MG63 (cell line): ENCODE measurements at places on chromosomes 1 and 21. TPM values are rescaled to one million over a fixed set of nuclear protein-coding genes. Genes with fewer than 3 reads are reported as not detected.

GRCh38 chr21:33127154-33127867, 57.4 kb downstream of the OLIG1 start:
- DNase-seq: peak; percentile 54

DNA sequence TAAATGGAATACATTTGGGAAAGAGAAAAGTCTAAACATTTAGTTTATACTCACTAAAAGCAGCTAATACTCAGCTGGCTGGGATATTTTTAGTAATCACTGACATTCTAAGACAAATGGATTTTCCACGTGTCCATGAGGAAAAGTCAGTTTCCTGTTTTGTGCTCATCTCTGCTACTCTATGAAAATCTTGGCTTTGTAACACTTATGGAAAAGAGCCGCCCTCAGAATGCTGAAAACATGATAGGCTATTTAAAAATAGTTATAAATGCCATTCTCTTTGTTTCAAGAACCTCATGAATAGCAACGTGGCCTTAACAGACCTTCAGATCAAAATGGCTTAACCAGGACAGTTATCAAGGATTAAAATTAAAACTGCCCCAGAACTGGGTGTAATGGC, 29.9 kb downstream of the MRAP start:
- DNase-seq: no peak

GRCh38 chr1:80375662-80376061, 1369.1 kb upstream of the ADGRL4 start:
- peak; percentile 11 for DNase-seq

The RGS13 gene
- total RNA-seq: not detected in 2 replicates

- peak; percentile 62 for DNase-seq
Measured at GRCh38 chr1:31745096-31745945, 18.8 kb downstream of the ADGRB2 start.

GRCh38 chr1:229862017-229862774, 204.8 kb upstream of the GALNT2 start:
- DNase-seq: no peak

The ATP1A4 gene
- total RNA-seq: not detected in 2 replicates

GRCh38 chr21:29025328-29025713, 853 bp downstream of the USP16 start:
- no peak for DNase-seq

- DNase-seq: no peak
Measured at GRCh38 chr1:61724506-61724812, 482 bp downstream of the TM2D1 start.

The MTARC1 gene
- total RNA-seq: 0.26 TPM in 1 of 2 replicates, not detected in the other

DNA sequence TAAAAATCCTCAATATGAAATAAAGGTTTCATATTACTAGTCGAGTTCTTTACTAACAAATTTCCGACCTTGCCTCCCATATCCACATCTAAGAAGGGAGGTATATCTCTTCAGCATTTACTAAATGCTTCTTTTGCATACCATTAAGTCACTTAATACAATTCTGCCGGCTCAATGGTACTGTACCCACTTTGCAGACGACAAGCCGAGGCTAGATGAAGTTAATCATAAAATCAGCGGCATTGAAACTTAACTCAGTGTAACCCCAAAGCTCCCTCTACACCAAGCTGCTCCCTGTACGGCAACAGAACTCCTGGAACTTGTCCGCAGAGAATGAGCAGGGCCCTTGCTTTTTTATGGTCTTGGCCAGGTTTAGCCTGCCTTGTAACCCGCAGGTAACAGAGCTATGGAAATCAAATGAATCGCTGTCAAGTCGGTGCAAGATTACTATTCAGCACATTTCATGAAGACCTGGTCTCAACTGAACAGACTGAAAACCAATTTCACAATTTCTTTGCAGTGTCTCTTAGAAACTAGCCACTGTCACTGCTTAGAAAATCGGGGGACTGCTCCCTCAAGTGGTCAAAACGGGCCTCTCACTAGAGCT, 738 bp downstream of the INTS7 start:
- peak; percentile 8 for DNase-seq

The GPR52 gene
- not detected in 2 replicates for total RNA-seq

GRCh38 chr1:200973937-200974657, 49.4 kb downstream of the KIF21B start:
- no peak for DNase-seq

DNA sequence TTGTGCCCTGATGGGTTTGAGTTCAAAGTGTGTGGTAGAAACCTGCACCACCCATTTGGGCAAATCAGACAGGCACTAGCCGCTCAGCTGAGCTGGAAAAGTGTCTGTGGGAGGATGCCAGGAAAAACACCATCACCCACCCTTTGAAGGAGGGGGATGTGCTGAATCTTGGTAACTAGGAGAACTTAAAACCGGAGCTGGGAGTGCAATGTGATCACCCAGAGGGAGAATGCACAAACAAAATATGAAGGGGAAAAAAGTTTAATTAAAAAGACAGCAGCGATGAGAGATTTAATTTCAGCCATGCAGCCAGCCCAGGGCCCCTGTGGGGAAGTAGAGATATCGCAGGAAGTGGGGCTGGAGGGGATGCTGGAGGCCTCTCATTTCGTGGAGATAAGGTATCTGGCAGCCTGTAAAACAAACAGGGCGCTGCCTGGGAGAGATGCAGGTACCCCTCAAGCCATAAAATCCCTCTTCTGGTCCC, 86.8 kb upstream of the BCAR3 start:
- DNase-seq: no peak

The TDRD5 gene
- not detected in 2 replicates for total RNA-seq

The CD244 gene
- total RNA-seq: not detected in 2 replicates

DNA sequence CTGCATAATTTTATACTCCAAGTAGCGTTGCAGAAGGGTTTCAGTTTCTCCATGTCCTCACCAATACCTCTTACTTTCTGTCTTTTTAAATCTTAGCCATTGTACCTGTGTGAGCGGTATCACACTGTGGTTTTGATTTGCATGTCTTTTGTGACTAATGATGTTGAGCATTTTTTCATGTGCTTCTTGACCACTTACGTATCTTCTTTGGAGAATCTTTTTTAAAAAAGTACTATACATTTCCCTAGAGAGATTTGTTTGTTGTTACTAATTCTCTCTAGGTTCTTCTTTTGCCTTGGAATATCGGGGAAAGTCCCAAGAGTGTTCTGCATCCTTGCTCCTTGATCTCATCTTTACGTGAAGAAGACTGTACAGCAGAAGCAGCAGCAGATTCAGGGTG, 81.8 kb upstream of the WARS2 start:
- no peak for DNase-seq

DNA sequence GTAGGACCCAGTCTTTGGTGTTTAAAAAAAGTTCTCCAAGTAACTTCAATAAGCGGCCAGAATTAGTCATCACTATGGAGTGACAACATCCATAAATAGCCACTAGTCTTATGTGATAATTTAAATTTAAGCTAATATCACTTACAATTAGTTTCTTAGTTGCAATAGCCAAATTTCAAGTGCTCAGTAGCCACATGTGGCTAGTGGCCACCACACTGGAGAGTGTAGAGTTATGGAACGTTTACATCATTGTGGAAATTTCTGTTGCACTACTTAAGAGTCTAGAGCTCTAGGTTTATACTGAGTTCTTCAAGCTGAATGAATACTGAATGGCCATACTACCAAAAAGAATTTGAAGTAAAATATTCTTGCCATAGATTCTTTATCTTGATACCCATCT, 121.1 kb downstream of the RUNX1 start:
- no peak for DNase-seq

- no peak for DNase-seq
Measured at GRCh38 chr1:155698382-155699038, 9.6 kb downstream of the DAP3 start.

GRCh38 chr1:61056573-61057439, 25.6 kb upstream of the NFIA start:
- DNase-seq: peak; percentile 17

GRCh38 chr1:40606978-40607377, 58.5 kb downstream of the RIMS3 start:
- no peak for DNase-seq

The SLC1A7 gene
- total RNA-seq: not detected in 2 replicates

DNA sequence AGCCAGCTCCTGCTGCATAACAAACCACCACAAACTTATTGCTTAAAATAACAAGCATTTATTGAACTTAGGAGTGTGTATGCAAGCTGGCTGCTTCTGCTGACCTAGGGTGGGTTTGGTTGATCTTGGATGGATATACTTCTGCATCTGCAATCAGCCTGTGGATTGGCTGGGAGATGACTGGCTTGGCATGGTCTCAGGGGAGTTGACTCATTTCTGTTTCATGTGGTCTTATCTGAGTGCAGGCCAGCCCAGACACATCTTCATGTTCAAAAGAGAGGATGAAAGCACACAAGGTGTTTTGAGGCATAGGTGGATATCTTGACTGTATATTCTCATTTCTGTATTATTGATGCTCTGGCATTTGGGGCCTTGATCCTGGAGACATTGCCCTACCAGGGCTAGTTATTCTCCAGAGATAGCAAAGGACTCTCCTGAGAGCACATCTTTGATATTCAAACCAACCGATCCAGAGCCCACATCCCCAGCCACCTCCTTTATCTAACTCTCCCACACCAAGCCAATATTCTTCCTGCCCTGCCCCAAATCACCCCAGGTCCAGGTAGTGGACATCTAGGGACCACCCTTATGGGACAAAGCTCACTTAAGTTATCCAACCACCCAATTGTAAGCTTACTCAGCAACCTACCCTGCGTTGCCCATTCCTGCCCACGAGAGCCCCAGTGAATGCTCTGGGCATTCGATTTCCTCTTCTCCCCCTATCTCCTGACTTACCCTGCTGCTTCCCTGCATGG, 350.8 kb downstream of the PTPRU start:
- peak; percentile 39 for DNase-seq

The SMIM1 gene
- not detected in 2 replicates for total RNA-seq

The AKNAD1 gene
- total RNA-seq: not detected in 2 replicates

- no peak for DNase-seq
Measured at GRCh38 chr21:38469642-38470041, 28.6 kb downstream of the ERG start.

The SORT1 gene
- total RNA-seq: 0.07 and 0.46 TPM in 2 replicates

- no peak for DNase-seq
Measured at GRCh38 chr21:26550326-26550725, 22.8 kb downstream of the CYYR1 start.

GRCh38 chr1:203619091-203619780, 7.4 kb upstream of the ATP2B4 start:
- no peak for DNase-seq

GRCh38 chr1:43764581-43764980, 57.2 kb downstream of the ST3GAL3 start:
- DNase-seq: no peak

The ZNF684 gene
- 0.74 and 2.3 TPM in 2 replicates for total RNA-seq

- DNase-seq: no peak
Measured at GRCh38 chr1:117925981-117926380, 3.4 kb downstream of the GDAP2 start.

The RBP7 gene
- total RNA-seq: 0.57 TPM in 1 of 2 replicates, not detected in the other

- no peak for DNase-seq
Measured at GRCh38 chr1:221706191-221706590, 35.7 kb downstream of the DUSP10 start.

DNA sequence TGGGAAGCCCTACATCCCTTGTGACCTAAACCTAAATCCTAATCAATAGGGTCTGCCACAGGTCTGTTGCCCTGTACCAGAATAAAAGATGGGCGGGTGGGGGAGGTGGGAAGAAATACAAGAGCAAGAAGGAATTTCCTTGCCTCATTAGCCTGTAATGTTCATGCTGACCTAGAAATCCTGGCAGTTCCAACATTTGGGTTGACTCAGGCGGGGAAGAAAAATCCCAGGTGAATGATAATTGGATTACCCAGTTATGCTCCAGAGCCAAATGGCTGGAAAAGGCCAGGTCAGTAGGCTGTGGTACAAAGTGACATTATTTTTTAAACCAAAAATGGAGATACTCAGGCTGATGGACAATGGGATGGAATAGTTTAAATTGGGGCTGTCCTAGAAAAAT, 27.3 kb upstream of the A3GALT2 start:
- peak; percentile 16 for DNase-seq

DNA sequence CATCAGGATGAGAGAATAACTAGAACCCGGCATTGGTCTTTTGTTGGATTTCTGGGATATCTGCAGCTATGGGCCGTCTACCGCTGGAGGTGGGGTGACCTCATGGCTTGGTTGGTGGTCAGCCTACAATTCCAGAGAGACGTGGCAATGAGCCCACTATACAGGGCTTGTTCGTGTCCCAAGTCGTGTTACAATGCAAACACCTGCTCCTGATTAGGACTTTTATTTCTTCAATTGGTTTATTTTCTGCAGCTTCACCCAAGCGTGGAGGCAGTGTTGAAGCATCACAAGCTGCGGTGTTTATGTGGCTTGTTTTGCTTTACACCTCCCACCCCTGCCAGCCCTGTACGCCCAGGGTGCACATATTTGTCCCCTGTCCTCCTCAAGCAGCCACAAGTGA, 211.7 kb upstream of the TMEM51 start:
- no peak for DNase-seq

GRCh38 chr21:25580912-25581260, 26.4 kb downstream of the MRPL39 start:
- DNase-seq: no peak

The ALDH4A1 gene
- total RNA-seq: 5.3 and 23.6 TPM in 2 replicates

The IL19 gene
- total RNA-seq: not detected in 2 replicates
